ENCODE measurements at places on chromosomes 7 and 10.

DNA sequence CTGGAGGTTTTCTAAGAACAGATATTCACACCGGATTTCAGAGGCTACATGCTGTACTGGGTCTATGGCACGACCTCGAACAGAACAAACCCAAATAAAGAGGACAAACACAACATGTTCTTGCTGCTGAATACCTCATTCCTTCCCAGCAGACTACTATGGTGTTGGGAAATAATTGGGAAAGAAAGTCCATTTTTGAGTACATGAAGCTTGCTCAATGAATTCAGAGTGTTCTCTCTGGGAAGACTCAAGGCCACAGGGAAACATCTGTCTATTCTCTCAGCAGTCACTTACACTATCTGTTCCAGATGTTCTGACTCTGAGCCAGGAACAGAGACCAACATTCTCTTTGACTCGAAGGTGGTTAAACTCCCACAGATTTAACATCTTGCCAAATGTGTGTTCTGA lies 30.9 kb downstream of the LAMB1 start:
- DNase-seq: no peak

GRCh38 chr7:288671-289101 lies 1.3 kb upstream of the FOXL3 start:
- DNase-seq: no peak

DNA sequence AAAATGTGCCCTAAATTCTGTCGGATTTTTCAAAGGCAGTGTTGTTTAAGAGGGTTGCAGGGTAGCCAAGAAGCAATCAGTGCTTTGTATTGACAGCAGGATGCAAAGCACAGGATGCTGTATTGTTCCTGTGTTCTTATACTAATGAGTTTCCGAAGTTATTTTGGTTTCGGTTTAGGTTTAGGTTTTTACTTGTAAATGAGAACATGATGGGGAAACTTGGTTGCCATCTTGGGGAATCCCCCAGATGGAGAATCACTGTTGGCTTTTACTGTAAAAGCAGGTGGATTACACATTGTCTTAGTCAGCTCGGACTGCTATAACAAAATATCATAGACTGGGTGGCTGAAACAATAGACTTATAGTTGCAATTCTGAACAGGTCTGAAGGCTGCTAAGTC lies 72.1 kb downstream of the INHBA start:
- DNase-seq: peak; percentile 47

DNA sequence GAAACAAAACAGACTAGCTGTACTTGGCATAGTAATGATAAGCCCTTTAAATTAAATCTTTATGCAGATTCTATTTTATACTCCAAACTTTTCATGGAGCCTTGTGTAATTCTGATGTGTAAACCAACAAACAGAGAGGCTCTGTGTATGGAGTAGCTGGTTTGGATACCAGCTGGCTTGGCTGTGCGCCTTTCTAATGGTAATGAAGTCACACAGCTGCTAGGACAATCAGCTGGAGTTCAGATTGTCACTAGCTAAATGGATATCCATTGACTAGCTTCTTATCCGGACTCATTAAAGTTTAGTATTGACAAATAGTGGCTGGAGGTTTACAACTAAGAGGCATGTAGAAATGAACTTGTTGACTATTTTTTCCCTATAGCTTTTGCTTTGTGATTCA lies 398.4 kb downstream of the DGKB start:
- DNase-seq: no peak

GRCh38 chr7:149719912-149720335 lies 53.5 kb downstream of the ZNF467 start:
- no peak for DNase-seq

DNA sequence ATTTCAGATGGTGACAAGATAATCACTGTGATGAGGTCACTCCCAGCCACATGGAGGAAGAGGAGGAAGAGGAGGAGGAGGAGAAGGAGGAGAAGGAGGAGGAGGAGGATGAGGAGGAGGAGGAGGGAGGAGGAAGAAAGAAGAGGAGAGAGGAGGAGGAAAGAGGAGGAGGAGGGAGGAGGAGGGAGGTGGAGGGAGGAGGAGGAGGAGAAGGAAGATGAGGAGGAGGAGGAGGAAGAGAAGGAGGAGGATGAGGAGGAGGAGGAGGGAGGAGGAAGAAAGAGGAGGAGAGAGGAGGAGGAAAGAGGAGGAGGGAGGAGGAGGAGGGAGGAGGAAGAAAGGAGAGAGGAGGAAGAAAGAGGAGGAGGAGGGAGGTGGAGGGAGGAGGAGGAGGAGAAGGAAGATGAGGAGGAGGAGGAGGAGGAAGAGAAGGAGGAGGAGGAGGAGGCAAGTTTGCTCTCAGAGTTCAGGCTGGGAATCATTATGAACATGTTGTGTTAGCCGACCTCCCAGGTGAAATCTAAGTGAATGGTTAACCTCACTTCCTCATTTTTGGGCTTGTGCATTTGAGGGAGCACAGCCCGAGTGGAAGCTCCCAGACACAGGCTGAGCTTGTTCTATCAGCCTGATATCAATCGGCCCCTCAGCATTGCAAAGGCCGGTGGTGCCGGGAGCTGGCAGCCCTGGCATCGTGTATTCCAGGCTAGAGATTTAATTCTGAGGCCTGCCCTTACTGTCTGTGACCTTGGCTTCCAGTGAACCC lies 236.2 kb upstream of the PITRM1 start:
- no peak for DNase-seq

DNA sequence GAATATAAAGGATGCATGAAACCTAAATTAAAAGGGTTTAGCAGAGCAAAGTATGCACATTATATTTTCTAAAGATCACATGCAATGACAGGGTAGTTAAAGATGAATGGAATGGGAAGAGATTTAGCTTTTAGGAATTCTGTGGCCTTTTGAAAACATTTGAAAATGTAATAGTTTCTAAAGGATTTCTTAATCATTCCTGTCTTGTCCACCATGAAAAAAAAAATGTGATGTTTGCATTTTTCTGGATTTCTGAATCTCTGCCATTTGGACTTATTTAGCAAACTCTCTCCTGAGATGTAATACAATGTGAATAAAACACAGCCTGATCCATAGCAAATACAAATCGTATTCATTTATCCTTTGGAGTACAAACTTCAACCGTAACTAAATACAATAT lies 126.6 kb upstream of the RAB11FIP2 start:
- no peak for DNase-seq

- DNase-seq: peak; percentile 60
Observed at GRCh38 chr7:158821171-158822031, 7.9 kb downstream of the ESYT2 start.

- DNase-seq: no peak
Observed at GRCh38 chr7:43010061-43010460, 77.9 kb downstream of the MRPL32 start.

GRCh38 chr7:12719981-12720865 lies 32.8 kb downstream of the ARL4A start:
- no peak for DNase-seq

DNA sequence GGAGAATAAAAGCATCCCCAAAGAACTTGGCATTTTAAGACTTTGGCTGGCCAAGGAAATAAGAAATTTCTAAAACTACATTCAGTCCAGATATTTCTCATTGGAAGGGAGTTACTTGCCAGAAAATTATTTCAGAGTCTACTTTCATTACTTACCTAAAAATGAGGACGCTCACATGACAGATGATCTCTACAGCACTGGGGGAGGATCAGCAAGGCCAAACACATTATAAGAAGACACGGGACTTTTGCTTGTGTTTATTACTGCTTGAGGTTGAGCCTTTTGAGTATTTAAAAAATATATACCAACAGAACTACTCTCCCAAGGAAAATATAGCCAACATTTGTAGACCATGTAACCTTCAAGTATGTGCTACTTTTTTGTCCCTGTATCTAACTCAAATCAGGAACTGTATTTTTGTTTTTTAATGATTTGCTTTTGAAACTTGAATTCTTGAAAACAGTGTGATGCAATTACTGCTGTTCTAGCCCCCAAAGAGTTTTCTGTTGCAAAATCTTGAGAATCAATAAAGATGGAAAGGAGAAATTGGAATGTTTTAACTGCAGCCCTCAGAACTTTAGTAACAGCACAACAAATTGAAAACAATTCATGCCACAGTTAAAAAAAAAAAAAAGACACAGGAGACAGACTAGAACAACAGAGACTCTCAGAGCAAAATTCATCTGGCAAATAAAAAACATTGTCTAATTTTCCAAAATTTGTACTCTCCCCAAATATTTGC lies 128.1 kb downstream of the ZNF438 start:
- no peak for DNase-seq

GRCh38 chr10:131980761-131981428 lies 828 bp downstream of the BNIP3 start:
- DNase-seq: no peak

DNA sequence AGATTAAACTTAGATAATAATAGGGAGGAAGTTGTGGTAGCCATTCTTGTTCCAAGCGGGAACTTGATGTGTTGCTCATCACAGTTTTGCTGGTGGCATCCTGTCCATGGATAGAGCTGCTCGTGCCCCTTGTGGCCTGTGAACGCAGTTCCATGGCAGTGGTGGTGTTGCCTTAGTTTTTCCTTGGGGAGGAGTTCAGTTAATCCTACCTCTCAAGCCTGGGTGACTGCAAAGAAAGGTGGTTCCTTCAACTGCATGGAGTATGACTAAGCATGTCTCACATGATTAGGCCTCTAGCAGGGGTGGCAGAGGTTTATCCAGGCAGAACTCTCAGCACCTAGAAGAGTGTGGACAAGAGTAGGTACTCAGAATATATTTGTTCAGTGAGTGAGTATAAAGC lies 99.7 kb downstream of the MAPK8 start:
- no peak for DNase-seq

- no peak for DNase-seq
Observed at GRCh38 chr10:118511711-118512110, 83.7 kb downstream of the PRLHR start.

DNA sequence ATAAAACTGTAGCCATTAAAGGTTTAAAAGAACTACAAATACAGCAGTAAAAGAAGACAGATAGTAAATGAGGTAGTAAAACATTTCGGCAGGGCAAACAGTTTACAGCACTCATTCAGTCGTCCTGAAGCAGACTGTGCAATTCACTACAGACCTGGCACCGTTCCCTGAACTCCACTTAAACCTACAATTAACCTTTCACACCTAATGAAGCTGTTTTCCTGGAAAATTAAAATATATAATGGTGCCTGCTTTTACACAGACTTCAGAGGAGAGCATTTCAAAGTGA lies 335.3 kb downstream of the GFRA1 start:
- DNase-seq: no peak

DNA sequence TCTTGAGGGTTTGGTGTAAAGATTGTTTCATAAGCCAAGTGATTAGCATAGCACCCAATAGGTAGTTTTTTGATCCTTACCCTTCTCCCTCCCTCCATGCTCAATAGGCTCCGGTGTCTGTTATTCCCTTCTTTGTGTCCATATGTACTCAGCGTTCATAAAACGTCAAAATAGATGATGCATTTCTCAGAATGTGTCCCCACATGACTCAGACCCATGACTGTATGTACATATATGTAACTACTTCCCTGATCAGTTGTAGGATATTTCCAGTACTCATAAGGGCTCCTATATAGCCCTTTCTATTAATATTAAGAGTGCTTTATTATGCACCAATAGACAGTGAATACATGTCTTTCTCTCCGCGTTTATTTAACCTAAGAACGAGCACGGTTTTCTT lies 466.9 kb downstream of the KIF20B start:
- DNase-seq: no peak

DNA sequence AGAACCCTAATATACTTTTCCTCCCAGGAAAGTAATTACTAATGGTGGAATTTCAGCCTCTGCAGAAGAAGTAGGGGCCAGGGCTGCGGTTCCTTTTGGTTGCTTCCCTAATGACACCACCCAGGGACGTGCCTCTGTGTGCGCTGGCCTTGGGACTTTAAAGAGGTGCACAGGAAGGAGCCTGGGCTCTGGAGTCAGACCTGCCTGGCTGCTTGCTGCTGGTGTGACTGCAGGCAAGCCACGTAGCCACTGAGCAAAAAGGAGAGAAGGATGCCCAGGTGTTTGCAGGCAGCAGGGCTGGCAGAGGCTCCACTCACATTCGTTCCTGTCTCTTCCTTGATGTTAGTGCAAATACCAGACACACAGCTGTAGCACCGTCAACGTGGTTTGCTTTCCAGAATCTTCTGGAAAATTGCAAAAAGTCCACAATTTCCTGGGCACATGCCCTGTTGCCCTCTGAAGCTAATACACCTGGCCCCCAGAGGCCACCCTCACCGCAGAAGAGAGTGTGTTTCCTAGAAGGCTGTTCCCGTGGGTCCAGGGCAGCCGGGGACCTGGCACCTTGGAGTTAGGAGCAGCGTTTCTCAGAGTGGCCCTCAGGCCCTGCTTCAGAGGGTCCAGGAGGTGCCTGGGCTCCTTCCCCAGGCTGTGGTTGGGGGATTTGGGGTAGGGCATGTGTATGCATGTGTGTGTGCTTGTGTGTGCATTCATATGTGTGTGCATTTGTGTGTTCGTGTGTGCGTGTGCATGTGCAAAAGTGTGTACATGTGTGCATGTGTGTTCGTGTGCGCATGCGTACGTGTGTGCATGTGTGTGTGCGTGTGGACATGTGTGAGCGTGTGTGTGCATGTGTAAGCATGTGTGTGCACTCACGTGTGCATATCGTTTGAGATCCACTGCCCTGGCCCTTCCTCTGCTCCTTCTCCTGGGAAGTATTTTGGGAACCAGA lies 12.8 kb upstream of the PRKAG2 start:
- DNase-seq: no peak

DNA sequence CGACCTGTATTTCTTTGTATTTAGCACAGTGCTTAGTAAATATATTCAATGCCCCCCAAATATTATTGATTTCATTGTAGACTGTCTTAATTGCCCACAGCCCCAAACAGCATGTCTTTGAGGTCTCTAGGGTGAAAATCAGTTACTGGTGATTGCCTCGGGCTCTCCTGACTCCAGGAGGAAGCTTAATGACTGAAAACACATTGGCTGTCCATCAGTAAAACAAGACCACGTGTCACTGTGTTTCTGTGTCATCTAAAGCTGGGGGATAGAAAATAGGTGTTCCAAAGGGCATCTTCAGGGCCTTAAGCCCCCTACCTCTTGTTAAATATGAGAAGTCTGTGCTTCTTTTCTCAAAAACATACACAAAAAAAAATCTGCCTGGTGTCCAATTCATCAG lies 67.9 kb downstream of the CACNA2D1 start:
- no peak for DNase-seq

GRCh38 chr7:121105262-121105661 lies 116.8 kb downstream of the CPED1 start:
- no peak for DNase-seq

DNA sequence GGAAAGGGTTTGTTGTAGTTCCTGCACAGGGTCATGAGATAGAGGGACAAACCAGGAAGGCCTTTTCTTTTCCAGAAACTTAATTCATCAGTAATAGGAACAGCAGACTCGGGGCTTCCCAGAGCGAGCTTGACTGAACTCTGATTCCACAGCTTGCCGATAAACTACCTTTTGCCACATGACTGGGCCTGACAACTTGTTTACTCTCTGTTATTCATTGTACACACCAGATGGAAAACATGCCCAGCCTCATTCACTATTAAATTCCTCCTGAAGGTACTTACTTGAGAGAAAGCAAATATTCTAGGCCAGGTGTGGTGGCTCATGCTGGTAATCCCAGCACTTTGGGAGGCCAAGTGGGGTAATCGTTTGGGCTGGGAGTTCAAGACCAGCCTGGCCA lies 77.1 kb upstream of the FGFR2 start:
- DNase-seq: no peak

GRCh38 chr10:89003344-89003743 lies 12.7 kb downstream of the FAS start:
- DNase-seq: peak; percentile 78

GRCh38 chr7:27162561-27163287 lies 2.6 kb downstream of the HOXA9 start:
- DNase-seq: no peak
